ENCODE measurements at places on chromosomes 13 and 19. TPM values are rescaled to one million over a fixed set of nuclear protein-coding genes. Genes with fewer than 3 reads are reported as not detected.

CBY2 gene
- not detected for total RNA-seq

OR7A5 gene
- not detected for total RNA-seq

FAM83E gene
- total RNA-seq = 0.38 TPM

MAMSTR gene
- 0.12 TPM for total RNA-seq

MAB21L1 gene
- 5.5 TPM for total RNA-seq

RAB20 gene
- 4.1 TPM for total RNA-seq

COL5A3 gene
- 0.38 TPM for total RNA-seq

BRCA2 gene
- total RNA-seq = 1.1 TPM

ZNF112 gene
- total RNA-seq = 6.7 TPM

RASAL3 gene
- total RNA-seq = not detected

SPTBN4 gene
- total RNA-seq = 1.2 TPM

SLC1A5 gene
- total RNA-seq = 97.9 TPM

CD33 gene
- not detected for total RNA-seq

PMIS2 gene
- not detected for total RNA-seq

ZNF44 gene
- 9.2 TPM for total RNA-seq

Measured in smooth muscle cell of the coronary artery (primary cell).